ENCODE measurements at places on chromosomes 3 and 15.

DNA sequence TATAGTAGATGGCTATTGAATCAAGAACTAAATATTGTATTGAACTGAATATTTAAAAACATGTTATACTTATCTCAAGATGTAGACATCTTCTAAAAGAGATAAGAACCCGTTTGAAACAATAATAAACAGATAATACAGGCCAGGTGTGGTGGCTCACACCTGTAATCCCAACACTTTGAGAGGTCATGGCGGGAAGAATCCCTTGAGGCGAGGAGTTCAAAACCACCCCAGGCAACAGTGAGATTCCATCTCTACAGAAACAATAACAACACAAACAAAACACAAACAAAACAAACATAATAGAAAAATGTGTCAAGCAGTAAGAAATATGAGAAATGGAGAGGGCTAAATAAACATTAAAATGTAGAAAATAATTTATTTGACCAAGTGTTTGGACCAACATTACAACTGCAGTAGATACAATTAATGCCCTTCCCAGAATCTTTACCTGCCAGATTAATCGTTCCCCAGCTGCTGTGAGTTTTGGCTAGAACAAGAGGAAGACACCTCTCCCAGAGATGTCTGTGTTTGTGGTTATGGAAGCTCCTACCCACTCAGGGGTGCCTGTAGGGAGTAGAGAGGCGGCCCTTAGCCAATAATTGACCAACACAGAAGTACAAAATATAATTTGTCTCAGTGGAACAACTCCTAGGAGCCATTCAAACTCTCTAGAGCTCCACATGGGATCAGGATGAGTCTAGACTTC lies 111.9 kb upstream of the AGTR1 start:
- DNase-seq = no peak

- no peak for DNase-seq
Measured at GRCh38 chr3:38100498-38100897, 36.4 kb downstream of the ACAA1 start.

- DNase-seq = no peak
Measured at GRCh38 chr15:80832686-80833085, 53.5 kb downstream of the CEMIP start.

DNA sequence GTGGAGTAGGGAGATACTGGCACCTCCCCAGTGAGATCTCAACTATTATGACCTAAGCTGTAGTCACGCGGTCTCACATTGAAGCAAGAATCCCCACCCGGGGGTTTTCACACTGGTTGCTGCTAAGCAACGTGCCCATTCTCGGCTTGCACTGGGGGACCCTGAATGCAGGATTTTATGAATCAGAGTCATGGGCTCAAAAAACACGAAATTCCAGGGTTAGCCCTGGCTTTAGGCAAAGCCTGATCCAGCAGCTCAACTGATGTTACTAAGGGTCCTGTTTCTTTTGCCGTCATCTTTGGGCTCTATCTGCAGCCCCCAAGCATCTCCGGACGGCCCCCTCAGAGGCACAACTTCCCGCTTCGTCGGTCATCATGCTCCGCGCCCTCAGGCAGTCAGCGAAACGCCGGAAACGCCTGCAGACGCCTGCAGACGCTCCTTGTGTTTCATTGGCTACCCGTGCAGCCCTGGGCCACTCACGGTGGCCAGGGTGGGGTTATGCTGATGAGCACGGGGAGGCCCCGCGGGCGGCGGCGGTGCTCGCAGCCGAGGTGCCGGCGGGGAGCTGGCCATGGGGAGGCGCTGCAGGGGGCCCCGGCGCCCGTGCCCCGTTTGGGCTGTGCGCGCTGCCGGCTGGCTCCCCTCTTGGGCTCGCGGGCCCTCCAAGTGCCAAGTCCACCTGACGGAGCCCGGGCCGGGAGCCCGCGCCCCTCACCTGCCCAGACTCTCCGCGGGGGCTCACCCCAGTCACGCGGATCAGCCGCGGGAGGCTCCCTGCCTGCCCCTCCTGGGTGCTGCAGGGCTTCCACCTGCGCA lies 25.8 kb downstream of the EFCC1 start:
- DNase-seq = peak; percentile 98

DNA sequence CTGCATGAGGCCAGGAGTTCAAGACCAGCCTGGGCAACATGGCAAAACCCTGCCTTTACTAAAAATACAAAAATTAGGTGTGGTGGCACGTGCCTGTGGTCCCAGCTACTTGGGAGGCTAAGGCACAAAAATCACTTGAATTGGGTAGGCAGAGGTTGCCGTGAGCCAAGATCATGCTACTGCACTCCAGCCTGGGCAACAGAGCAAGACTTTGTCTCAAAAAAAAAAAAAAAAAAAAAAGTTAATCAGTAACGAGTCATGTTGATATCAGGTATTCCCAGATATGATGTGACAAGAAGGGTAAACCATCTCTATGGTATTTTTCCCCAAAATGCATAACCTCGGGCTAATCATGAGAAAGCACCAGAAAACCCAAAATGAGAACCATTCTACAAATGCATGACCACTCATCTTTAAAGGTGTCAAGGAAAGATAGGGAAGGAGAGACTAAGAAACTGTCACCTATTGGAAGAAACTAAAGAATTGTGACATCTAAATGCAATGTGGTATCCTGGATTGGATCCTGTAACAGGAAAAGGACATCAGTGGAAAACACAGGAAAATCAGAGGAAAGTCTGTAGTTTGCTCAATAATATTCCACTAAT lies 66.5 kb upstream of the MAP4 start:
- no peak for DNase-seq

DNA sequence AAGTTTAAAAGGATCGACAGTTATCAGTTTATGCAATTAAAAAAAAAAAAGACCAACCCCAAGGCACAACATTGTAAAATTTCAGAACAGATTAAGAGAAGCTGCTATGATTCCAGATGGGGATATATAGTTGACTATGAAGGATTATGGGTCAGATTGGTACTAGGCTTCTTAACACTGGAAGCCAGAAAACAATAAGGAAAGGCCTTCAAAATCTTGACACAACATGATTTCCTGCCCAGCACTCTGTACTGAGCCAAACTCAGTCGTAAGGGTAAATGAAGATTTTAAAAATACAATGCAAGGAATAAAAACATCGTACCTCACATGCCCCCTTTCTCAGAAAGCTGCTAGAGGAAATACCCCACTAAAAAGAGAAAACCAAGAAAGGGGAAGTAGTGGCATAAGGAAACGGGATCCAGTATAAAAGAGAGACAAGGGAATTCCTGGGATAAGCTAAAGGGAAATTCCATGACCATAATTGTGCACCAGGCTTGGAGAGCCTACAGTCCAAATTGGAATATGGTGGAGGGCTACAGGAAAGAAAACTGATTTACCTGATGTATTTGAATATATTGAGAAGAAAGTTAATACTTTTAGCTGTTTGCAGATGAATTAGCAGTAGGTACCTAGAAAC lies 27.9 kb downstream of the PIAS1 start:
- no peak for DNase-seq

GRCh38 chr3:23055733-23056376 lies 147.3 kb upstream of the UBE2E2 start:
- no peak for DNase-seq

- no peak for DNase-seq
Measured at GRCh38 chr15:66621491-66622467, 56.0 kb upstream of the LCTL start.

DNA sequence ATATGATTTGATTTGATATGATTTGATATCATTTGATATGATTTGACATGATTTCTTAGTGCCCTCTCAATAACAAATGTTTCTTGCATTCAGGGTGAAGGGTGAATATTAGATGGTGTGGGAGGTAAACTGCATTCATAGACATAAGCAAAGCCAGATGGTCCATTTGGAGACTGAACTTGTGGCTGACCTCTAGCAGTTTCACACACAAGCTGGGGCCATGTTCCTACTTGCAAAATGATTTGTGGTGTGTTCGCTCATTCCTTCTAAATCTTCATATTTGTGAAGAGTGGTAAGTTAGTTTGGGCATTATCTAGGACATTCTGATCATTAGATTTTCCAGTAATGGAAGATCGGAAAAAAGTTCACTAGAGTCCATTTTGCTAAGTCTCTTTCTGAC lies 40.5 kb upstream of the CCR4 start:
- no peak for DNase-seq

- no peak for DNase-seq
Measured at GRCh38 chr15:55737373-55737772, 5.6 kb downstream of the PRTG start.

Measured in COR-L47 (cell line).